Kidney (tissue), 22 donors: ENCODE measurements at places on chromosomes 3 and 15. TPM values are rescaled to one million over a fixed set of nuclear protein-coding genes. Genes with fewer than 3 reads are reported as not detected.

DNA sequence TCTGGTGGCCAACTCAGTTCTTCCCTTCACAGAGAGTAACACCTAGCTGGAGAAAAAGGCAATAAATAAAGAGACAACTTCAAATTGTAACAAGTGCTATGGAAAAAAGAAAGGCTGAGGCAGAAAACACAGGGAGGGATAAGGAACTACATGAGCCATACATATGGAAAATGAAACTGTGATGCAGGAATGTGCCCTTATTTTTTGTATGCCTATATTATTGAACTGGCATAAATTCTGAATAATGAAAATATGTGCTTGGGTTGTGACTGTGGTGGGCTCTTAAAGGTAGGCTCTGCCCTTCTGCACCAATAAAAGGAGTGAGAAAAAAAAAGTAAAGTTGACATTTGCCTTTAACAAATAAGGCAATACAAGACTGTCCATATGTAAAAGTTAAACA is 19.6 kb downstream of the FHIT start:
- H3K4me3 ChIP-seq: no peak overlapping the region
- DNase-seq: no peak
- H3K27me3 ChIP-seq: no peaks in the 10 kb centered on the region
- H3K27ac ChIP-seq: no peak overlapping the region

DNA sequence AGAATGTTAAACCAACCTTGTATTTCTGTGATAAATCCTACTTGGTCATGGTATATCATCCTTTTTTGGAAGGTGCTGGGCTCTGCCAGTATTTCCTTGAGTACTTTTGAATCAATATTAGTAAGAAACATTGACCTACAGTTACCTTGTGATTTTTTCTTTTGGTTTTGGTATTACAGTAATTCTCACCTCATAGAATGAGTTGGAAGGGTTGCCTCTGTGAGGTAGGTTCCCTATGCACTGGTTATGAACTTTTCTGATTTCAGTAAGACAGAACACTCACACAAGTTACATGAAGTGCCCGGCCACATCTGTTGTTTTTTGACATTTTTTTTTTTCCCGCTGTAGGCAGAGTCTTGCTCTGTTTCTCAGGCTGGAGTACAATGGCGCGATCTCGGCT is 20.0 kb downstream of the PCCB start:
- H3K27ac ChIP-seq: no peak overlapping the region
- H3K4me1 ChIP-seq: no peaks in the 10 kb centered on the region
- no peaks in the 10 kb centered on the region for H3K36me3 ChIP-seq
- DNase-seq: no peak
- no peaks in the 10 kb centered on the region for H3K27me3 ChIP-seq

- peak overlapping the region; percentile 92 for H3K27ac ChIP-seq
- H3K36me3 ChIP-seq: no peaks in the 10 kb centered on the region
- no peaks in the 10 kb centered on the region for H3K27me3 ChIP-seq
- peaks cover 42% of the 10 kb centered on the region for H3K4me1 ChIP-seq
Measured at GRCh38 chr15:42154212-42154941, 2.1 kb downstream of the PLA2G4F start.

DNA sequence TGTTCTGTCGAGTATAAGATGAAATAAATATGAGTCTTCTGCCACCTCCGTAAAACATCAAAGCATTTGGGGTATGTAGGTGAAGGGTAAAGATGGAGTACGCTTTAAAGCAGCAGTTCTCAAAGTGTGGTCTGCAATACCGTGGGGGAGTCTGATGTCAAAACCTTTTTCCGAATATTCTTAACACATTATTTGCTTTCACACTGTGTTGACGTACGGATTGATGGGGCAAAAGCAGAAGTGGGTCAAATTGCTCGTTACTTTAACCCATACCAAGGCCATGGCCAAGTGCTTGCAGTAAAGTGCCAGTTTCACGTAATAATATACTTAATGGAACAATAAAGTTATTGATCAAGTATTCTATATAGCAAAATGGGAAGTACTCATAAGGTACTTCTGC is 36.3 kb downstream of the PAK2 start:
- H3K4me3 ChIP-seq: no peak overlapping the region
- H3K4me1 ChIP-seq: no peaks in the 10 kb centered on the region
- no peak for DNase-seq
- H3K36me3 ChIP-seq: no peaks in the 10 kb centered on the region
- H3K27me3 ChIP-seq: no peaks in the 10 kb centered on the region
- H3K27ac ChIP-seq: no peak overlapping the region

- H3K4me1 ChIP-seq: no peaks in the 10 kb centered on the region
- no peak overlapping the region for H3K27ac ChIP-seq
- DNase-seq: no peak
- no peaks in the 10 kb centered on the region for H3K27me3 ChIP-seq
- no peaks in the 10 kb centered on the region for H3K36me3 ChIP-seq
Measured at GRCh38 chr3:18988614-18989229, 159.6 kb upstream of the KCNH8 start.

DNA sequence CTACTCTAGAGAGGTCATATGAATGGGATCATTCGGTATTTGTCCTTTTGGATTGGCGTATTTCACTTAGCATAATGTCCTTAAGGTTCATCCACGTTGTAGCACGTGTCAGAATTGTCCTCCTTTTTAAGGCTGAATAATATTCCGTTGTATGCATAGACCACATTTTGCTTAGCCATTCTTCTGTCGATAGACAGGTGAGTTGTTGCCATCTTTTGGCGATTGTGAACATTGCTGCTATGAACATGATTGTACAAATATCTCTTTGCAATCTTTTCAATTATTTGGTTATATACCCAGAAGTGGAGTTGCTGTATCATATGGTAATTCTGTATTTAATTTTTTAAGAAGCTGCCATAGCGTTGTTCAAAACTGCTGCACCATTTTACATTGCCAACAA is 52.4 kb upstream of the GOLGA8J start:
- no peaks in the 10 kb centered on the region for H3K4me1 ChIP-seq
- H3K27me3 ChIP-seq: no peaks in the 10 kb centered on the region
- DNase-seq: no peak
- H3K27ac ChIP-seq: no peak overlapping the region
- no peak overlapping the region for H3K4me3 ChIP-seq

- no peak overlapping the region for H3K27ac ChIP-seq
- H3K4me1 ChIP-seq: no peaks in the 10 kb centered on the region
- no peaks in the 10 kb centered on the region for H3K27me3 ChIP-seq
- no peak overlapping the region for H3K4me3 ChIP-seq
- no peak for DNase-seq
Measured at GRCh38 chr3:31530039-31530959, 2.4 kb upstream of the STT3B start.

- no peak overlapping the region for H3K27ac ChIP-seq
- H3K4me3 ChIP-seq: no peak overlapping the region
- peaks cover 8% of the 10 kb centered on the region for H3K4me1 ChIP-seq
- H3K36me3 ChIP-seq: no peaks in the 10 kb centered on the region
Measured at GRCh38 chr3:150268426-150269391, 139.4 kb upstream of the TSC22D2 start.

- no peak for DNase-seq
- no peaks in the 10 kb centered on the region for H3K36me3 ChIP-seq
- H3K4me1 ChIP-seq: no peaks in the 10 kb centered on the region
Measured at GRCh38 chr3:185172086-185173049, 19.5 kb upstream of the C3orf70 start.

DNA sequence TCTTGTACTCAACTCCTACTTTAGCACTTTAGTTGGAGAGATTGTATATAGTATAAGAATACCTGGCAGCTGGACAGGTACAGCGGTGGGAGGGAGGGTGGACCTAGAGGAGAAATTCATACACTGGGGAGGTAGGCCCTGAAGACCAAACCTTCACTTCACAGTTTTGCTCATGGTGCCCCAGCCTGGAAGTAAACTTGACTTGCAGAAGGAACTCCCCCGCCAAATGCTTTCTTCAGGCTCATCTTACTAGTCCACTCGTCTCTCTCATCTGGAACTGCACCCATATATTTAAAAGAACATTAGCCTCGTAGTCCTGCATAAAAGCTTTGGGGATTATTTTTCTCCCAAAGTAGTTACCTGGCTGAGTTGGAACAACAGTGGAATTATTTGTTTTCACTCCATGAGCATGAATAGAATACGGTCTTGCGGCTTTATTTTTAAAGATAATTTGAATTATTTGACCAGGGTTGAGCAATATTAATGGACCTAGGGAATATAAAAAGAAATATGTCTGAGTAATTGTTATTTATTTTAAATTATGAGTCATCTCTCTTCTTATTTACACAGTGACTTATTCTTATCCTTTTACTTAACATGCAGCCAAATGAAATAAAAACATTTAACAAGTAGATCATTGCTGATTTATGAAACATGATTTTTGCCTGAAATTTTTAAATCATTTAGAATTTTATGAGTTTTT is 25.5 kb upstream of the CP start:
- H3K4me3 ChIP-seq: no peak overlapping the region
- no peaks in the 10 kb centered on the region for H3K36me3 ChIP-seq
- no peak overlapping the region for H3K27ac ChIP-seq
- peak; percentile 19 for DNase-seq
- H3K27me3 ChIP-seq: no peaks in the 10 kb centered on the region
- H3K4me1 ChIP-seq: no peaks in the 10 kb centered on the region

DNA sequence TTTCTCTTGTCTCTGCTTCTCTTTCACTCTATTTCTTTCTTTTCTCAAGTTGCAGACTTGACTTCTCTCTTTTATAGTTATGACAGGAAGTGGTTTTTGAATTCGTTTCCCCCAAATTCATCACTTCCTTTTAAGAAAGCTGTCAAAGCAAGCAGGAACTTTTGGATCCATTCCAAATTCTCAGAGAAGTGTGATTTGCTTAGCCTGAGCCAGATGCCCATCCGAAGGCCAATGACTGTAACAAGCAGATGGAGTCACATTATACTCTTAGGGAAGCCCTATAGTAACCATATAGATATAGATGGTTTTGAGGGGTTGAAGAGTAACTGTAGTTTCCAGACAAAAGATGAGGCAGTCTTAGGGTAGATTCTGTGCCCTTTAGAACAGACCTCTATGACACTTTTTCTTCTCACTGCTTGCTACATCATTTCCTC is 592.0 kb upstream of the KCNMB2 start:
- DNase-seq: no peak
- H3K36me3 ChIP-seq: no peaks in the 10 kb centered on the region
- no peaks in the 10 kb centered on the region for H3K4me1 ChIP-seq

- H3K27ac ChIP-seq: peak overlapping the region; percentile 14
- H3K27me3 ChIP-seq: no peaks in the 10 kb centered on the region
- H3K36me3 ChIP-seq: no peaks in the 10 kb centered on the region
- no peaks in the 10 kb centered on the region for H3K4me1 ChIP-seq
- H3K4me3 ChIP-seq: peak overlapping the region; percentile 81
Measured at GRCh38 chr3:74613521-74614106, 845 bp downstream of the CNTN3 start.

DNA sequence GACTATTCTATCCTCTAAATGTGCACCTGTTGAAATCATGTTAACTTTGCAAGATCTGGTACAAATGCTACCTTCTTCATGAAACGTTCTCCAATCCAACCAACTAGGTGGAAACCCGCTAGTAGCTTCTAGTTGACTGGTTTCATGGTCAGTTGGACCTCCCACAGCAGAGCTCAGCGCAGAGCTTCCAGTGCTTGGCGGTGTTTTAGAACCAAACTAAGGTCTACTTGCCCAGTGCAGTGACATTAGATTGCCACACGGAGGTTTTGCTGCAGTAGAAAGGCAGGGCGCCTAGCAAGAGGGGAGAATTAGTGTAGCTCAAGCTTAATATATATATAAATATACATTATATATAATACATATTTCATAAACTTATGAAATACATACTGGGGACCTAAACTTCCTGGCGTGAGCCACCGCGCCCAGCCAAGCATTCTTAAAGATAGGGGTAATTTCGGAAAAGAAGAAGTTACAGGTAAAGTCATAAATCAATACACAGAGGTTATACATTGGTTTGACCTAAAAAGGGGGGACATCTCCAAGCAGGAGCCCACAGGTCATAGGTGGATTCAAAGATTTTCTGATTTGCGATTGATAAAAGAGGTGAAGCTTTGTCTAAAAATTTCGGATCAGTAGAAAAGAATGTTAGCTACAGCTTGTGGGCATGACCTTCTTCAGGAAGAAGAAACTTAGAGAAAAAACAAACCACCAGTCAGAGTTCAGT is 2.1 kb upstream of the OXSR1 start:
- H3K27ac ChIP-seq: peak overlapping the region; percentile 13
- H3K27me3 ChIP-seq: no peaks in the 10 kb centered on the region
- peaks cover 2% of the 10 kb centered on the region for H3K4me1 ChIP-seq
- H3K4me3 ChIP-seq: no peak overlapping the region
- peak; percentile 26 for DNase-seq

- no peaks in the 10 kb centered on the region for H3K4me1 ChIP-seq
- no peaks in the 10 kb centered on the region for H3K27me3 ChIP-seq
- peak; percentile 91 for DNase-seq
- peak within 1 kb of the TSS; percentile 89 for H3K4me3 ChIP-seq
Measured at GRCh38 chr3:23202921-23203707, at the start of gene UBE2E2. UBE2E2 (plus strand) TSS chr3:23203327.

- DNase-seq: no peak
- no peaks in the 10 kb centered on the region for H3K27me3 ChIP-seq
- no peaks in the 10 kb centered on the region for H3K36me3 ChIP-seq
- no peak overlapping the region for H3K4me3 ChIP-seq
- no peak overlapping the region for H3K27ac ChIP-seq
Measured at GRCh38 chr3:114418107-114418506, 124.3 kb downstream of the TIGIT start.

GRCh38 chr3:129663045-129663446 is 56.6 kb upstream of the PLXND1 start:
- H3K27ac ChIP-seq: no peak overlapping the region
- no peaks in the 10 kb centered on the region for H3K36me3 ChIP-seq
- H3K4me1 ChIP-seq: peaks cover 10% of the 10 kb centered on the region
- peak; percentile 36 for DNase-seq
- H3K27me3 ChIP-seq: no peaks in the 10 kb centered on the region

- H3K27me3 ChIP-seq: no peaks in the 10 kb centered on the region
- no peak for DNase-seq
- H3K4me3 ChIP-seq: no peak overlapping the region
- no peak overlapping the region for H3K27ac ChIP-seq
Measured at GRCh38 chr15:93060336-93061248, 28.4 kb downstream of the RGMA start.

The ITGA11 gene
- 11.1 TPM for total RNA-seq

The ZMYND10 gene
- total RNA-seq: 14.2 TPM

The PLS1 gene
- 51.4 TPM for total RNA-seq

The LRRC49 gene
- total RNA-seq: 14.2 TPM

The VGLL3 gene
- 4.2 TPM for total RNA-seq

The C3orf62 gene
- total RNA-seq: 4.7 TPM

The EFHB gene
- total RNA-seq: 2.1 TPM

The CHST13 gene
- total RNA-seq: 3.3 TPM

The FETUB gene
- total RNA-seq: not detected

The CSNK1G1 gene
- total RNA-seq: 25.8 TPM

The CRYGS gene
- 2.9 TPM for total RNA-seq

The OSBPL10 gene
- 89.3 TPM for total RNA-seq
